ENCODE measurements at places on chromosomes 16 and 17.
A peak's percentile ranks its signal among the peaks of the same experiment; 100 is the strongest.

DNA sequence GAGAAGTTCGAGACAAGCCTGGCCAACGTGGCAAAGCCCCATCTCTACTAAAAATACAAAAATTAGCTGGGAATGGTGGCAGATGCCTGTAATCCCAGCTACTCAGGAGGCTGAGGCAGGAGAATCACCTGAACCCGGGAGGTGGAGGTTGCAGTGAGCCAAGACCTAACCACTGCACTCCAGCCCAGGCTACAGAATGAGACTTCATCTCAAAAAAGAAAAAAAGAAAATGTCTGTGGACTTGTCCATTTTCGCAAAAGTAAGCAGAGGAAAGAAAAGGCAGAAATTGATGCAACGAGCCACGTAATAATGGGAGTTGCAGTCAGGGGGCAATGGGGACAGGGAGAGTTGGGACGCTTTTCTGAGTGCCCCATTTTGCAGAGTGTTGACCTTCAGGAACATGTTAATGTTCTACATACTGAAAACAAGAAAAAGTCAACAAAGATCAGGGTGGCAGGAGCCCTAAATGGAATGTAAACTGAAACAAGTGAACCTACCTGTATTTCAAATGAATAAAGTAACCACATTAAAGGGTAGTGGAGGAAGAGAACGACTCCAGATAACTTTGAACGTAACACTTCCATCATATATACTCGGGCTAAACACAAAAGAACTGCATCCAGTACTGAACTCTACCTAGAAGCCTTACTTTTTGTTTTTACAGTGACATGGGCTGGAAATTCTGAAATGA, 76.4 kb downstream of the CNGB1 start:
- no peak for ATAC-seq

DNA sequence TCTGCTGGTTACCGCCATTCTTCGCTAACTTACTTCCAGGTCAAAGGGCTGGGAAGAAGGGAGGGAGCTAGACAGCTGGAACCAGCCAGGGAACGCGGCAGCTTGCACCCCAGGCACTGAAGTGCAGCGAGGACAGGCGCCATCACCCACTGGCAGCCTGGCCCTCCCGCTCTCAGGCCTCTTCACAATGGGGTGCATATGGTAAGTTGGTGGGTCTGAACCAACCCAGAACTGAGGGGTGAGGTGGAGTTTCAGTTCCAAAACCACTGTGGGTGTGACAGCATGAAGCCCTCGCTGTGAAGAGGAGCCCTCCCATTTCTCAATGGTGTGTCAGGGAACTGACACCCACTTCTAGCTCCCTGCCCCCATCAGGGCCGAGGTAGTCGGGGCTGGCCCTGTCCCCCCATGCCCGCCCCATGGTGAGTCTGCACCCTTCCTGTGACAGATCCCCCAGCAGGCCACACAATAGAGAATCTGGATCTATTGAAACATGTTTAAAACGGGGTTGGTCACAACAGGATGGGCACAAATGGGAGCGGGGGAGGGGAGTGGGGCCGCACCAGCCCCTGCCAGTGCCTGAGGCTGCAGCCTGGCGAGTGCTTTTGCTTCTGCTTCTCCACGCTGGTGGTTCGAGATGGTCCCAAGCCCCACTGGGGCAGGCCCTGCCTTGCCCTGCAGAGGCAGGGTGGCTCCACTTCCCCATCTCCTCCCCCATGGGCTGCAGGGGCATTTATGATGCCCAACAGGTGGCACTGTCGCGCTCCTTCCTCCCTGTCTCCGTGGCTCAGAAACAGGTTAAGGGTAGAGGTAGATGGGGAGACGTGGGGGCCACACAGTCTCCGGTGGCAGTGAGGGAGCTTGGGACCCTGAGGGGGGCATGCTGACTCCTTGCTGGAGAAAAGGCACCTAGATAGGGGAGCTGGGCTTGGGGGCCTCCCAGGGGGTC, 2.3 kb downstream of the LIMD2 start:
- ATAC-seq: peak; percentile 7

- ATAC-seq: peak; percentile 92
Observed at GRCh38 chr17:56819431-56820145, 14.1 kb downstream of the C17orf67 start.

DNA sequence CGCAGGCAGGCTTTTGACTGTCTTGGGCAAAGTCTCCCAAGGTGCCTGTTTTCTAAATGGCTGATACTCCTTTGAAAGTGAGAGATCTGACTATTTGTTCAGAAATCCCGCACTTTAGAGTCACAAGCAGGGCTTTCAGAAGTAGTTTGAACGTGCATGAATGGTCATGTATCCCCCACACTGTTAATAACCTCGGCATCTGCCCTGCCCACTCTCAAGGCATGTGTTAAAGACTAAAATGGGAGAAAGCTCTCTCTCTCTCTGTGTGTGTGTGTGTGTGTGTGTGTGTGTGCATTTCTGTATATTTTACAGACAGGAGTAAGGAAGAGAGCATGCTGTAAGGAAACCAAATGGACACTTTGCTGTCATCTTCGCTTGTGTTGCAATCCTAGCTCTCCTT, 163.7 kb downstream of the MAF start:
- no peak for ATAC-seq

GRCh38 chr17:12407495-12408252, 258.0 kb upstream of the MYOCD start:
- no peak for ATAC-seq

GRCh38 chr17:45577571-45578279, 87.2 kb upstream of the PLEKHM1 start:
- ATAC-seq: no peak
